ENCODE measurements at places on chromosomes 13 and 19. TPM values are rescaled to one million over a fixed set of nuclear protein-coding genes. Genes with fewer than 3 reads are reported as not detected.

GPC6 gene
- total RNA-seq: 11.0 TPM

SPART gene
- total RNA-seq: 63.0 TPM

AP3D1 gene
- total RNA-seq: 128 TPM

NUCB1 gene
- total RNA-seq: 446 TPM

SIGLEC10 gene
- total RNA-seq: not detected

AMER2 gene
- total RNA-seq: not detected

PLPPR3 gene
- 7.5 TPM for total RNA-seq

CCDC8 gene
- 3.3 TPM for total RNA-seq

CCDC70 gene
- total RNA-seq: not detected

FXYD1 gene
- total RNA-seq: not detected

ATP12A gene
- total RNA-seq: not detected

PRODH2 gene
- total RNA-seq: not detected

PRTN3 gene
- total RNA-seq: not detected

DHDH gene
- not detected for total RNA-seq

CBLC gene
- total RNA-seq: not detected

GJA3 gene
- 0.39 TPM for total RNA-seq

CKAP2 gene
- 25.1 TPM for total RNA-seq

KIR3DL1 gene
- not detected for total RNA-seq

ENOX1 gene
- 0.18 TPM for total RNA-seq

ZNF430 gene
- total RNA-seq: 6.4 TPM

ATP7B gene
- 9.9 TPM for total RNA-seq

GSX1 gene
- total RNA-seq: not detected
